SIG-M5 (cell line): ENCODE measurements at places on chromosomes 2 and 18.

DNA sequence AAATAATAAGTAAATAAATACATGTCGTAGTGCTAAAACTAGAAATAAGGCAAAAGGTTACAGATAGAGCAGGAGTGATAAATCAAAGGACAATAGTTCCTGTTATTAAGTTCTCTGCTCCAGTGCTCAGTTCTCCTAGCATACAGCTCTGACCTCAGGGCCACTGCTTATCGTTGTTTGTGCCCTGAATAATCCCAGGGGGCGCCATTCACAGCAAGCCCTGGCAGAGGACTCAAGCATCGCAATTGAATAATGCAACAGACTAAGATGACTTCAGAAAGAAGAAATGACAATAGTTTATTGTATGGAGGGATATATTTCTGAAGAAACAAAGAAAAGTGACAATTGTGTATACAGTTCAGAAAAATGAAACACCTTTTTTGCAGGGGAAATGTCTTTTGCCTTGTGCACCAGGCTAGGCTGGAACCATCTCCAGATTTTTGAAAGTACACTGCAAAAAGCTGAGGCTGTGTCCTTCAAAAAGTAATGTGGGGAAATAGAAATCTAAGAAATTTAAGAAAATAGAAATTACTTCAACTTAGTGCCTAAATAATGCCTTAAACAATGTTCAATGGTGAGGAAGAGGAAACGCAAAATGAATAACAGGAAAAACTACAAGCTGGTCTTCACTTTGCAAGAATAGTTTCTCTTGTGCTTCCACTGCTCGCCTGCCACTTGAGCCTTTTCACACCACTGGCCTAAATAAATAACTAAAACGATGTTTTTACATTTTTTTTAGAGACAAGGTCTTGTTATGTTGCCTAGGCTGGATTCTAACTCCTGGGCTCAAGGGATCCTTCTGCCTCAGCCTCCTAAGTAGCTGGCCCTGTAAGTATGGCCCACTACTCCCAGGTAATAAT is 19.0 kb upstream of the CCNYL1 start:
- no peak for DNase-seq

DNA sequence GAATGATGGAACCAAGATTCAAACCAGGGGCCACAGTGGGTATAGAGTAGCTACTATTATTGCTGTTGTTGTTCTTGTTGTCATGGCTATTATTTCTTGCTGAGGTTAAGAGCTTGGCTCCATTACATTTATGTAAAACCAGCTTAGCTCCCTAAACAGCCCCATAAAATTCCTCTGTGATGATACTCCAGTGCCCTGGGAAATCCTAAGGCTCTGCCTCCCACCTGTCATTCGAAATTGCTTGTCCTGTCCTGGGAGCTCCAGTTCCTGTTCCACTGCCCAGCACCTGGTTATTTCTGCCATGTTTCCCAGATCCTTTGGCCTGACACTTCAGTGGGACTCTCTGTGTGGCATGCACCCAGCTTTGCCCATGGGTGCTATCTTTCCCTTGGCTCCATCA is 27.8 kb upstream of the NCOA1 start:
- no peak for DNase-seq

- DNase-seq, result no peak
Measured at GRCh38 chr18:3651266-3651665, 201.3 kb downstream of the TGIF1 start.

DNA sequence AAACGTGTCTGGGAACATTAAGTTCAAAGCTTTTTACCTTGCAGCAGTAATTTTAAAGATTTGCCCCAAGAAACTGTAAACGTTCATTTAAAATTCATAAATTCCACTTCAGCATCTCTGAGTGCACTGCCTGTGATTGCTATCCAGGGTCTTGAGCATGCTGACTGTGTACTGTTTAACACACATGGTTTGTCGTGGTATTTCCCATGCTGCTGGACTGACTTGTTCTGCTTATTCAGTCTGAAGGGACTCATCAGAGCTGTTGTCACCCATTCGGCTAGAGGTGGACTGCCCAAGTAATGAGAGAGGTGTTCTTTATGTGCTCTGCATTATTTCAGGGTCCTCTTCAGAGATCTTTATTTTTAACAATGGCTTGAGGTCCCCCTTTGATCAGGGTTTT is 53.1 kb downstream of the RHBDD1 start:
- DNase-seq, result no peak

GRCh38 chr2:165436559-165436958 is 32.9 kb upstream of the CSRNP3 start:
- DNase-seq, result no peak

- no peak for DNase-seq
Measured at GRCh38 chr2:11444737-11445136, 21.2 kb downstream of the E2F6 start.

- no peak for DNase-seq
Measured at GRCh38 chr18:3995476-3996102, 459.5 kb downstream of the DLGAP1 start.

- no peak for DNase-seq
Measured at GRCh38 chr2:2524348-2524941, 193.4 kb upstream of the MYT1L start.

DNA sequence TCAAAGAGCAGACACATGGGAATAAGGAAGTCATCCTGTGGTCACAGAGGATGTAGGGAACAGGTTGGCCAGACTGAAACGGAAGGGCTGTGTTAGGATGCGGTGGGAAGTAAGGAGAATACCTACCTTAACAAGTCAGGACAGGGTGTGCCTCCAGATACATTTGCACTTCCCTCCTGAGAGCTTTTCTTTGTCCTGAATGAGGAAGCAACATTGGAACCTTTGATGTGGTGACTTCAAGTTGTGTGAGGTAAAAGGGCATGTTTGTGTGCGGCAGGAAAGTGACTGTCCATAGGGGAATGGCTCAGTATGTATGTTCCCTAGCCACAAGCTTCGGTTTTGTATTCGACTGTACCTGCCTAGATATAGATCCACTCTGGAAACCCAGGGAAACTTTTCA is 24.9 kb upstream of the LRRTM1 start:
- DNase-seq, result no peak

- DNase-seq, result no peak
Measured at GRCh38 chr2:42361728-42362283, 789 bp upstream of the COX7A2L start.

GRCh38 chr18:22865354-22866116 is 67.6 kb upstream of the RBBP8 start:
- no peak for DNase-seq

- DNase-seq, result no peak
Measured at GRCh38 chr18:62760403-62760734, 45.0 kb downstream of the PHLPP1 start.

GRCh38 chr2:2788076-2788475 is 457.0 kb upstream of the MYT1L start:
- no peak for DNase-seq

DNA sequence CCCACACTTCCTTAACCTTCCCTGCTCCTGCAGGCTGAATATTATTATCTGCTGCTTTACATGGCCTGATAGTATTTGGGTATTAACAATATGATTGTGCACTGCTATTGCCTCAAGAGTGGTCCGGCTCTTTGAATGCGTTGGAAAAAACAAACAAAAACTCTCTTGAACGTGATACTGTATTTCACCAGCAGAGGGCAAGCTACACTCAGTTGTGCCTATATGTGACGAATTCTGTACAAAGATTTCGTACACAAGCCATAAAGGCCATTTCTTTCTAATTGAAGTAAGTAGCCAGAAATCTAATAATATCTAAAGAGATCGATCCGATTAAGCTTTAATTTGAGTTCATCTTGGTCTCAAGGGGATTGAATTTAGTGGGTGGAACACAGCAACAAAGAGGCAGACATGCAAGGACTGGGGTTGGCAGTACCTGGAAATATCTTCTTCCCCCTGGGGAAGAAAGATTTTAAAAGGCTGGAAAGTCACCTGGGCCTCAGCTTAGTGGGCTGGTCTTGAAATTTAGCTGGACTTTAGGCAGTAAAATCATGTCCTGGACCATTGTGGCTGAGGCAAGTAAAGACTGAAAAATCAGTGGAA is 49.3 kb upstream of the RAB6D start:
- no peak for DNase-seq

DNA sequence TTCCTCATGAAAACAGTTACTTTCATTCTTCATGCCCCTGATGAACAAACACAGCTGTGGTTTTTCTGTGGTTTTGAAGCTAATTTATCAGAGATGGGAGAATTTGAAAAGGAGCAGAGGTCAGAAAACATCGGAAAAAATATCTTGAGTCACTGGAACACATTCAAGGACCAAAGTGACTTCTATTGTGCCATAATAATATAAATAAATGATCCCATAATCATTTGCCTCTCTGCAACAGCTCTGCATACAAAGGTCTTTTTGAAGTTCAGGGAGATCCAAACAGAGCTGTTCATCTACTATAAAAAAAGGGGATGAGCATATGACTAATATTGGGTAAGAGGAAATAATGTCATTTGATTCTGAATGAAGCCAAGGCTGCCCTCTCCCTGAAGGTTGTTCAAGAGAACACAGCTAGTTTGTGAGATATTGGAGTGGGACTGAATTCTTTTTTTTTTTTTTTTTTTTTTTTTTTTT is 201.3 kb upstream of the GALNT5 start:
- DNase-seq, result no peak

DNA sequence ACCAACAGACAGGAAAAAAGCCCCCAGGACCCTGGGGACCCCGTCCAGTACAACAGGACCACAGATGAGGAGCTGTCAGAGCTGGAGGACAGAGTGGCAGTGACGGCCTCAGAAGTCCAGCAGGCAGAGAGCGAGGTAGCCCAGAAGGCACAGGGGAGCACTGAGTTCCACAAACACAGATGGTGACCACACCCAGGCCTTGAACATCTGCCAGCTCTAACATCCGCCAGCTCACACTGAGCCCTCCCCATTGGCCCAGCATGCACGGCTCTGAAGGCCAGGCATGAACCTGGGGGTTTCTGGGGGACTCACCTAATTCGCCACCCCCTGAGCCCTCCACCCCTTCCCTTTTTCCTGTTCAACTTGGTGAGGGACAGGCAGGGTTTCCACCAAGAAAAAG is 25.6 kb upstream of the PRLH start:
- DNase-seq, result no peak

DNA sequence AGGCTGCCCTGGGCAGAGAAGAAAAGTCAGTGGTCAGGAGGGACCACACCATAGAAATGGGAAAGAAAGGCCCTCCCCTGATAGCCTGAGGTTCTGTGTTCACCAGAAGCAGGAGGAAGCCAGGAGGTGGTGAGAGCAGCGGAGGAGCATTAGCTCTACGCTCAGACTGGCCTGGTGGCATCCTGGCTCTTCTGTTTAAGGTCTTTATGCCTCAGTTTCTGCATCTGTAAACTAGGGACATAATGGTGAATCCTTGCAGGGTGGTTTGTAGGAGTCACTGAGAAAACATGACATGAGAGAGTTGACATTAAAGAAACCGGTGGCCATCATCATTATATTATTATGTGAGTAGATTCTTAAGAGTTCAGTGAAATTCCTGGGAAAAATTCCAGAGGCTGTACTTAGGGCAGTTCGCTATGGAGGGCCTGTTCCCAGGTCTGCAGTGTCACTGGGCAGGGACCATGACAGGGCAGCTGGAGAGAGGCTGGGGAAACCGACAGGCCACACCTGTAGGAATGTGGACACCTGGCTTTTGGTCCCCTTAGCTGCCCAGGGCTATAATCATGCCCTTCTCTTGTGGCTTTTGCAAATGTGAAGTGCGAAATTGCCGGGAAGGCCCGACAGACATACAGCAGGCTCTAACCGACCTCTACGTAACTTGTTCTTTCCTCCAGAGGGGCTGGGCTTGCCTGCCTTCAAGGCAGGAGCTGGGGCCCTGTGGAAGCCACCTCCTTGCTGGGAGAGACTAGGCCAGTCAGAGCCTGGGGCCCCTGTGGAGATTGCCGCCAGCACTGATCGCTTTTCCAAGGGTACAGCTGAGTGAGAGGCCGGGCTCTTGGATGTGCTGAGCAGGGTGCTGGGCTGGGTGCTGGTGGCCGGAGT is 31.0 kb downstream of the GLI2 start:
- DNase-seq, result no peak

- no peak for DNase-seq
Measured at GRCh38 chr18:21330122-21330701, 88.2 kb downstream of the GREB1L start.

- no peak for DNase-seq
Measured at GRCh38 chr2:43102366-43103092, 123.9 kb downstream of the ZFP36L2 start.

GRCh38 chr18:36831139-36831538 is 2.2 kb downstream of the KIAA1328 start:
- no peak for DNase-seq

DNA sequence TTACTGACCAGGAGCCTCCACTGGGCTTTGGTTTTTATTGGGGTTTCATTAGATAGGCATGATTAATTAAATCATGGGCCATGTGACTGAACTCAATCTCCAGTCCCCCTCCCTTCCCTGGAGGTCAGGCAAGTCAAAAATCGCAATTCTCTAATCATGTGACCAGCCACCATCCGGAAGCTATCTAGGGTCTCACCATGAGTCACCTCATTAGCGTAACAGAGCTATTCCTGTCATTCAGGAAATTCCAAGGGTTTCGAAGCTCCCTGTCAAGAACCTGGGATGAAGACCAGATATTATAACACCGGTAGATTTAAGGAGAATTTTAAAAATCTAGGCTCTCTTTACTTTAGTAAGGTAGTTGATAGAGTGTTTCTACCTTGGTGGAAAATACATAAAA is 180.3 kb upstream of the TCF4 start:
- no peak for DNase-seq

- no peak for DNase-seq
Measured at GRCh38 chr2:168726375-168726774, 76.1 kb upstream of the NOSTRIN start.
